Activated CD8-positive, alpha-beta T cell treated with anti-CD3 and anti-CD28 coated beads, Interleukin-2, amount 10 ng/mL, durations not matched to agents 7 days and 5 days (primary cell): ENCODE measurements at places on chromosomes 2 and 18. TPM values are rescaled to one million over a fixed set of nuclear protein-coding genes. Genes with fewer than 3 reads are reported as not detected.

The ADD2 gene
- 12.8 TPM for total RNA-seq

GRCh38 chr2:10828346-10828745 lies 15.8 kb upstream of the PDIA6 start:
- H3K4me1 ChIP-seq: peaks cover 5% of the 10 kb centered on the region
- no peaks in the 10 kb centered on the region for H3K36me3 ChIP-seq
- no peak overlapping the region for H3K4me3 ChIP-seq
- no peak overlapping the region for H3K27ac ChIP-seq

- H3K27ac ChIP-seq: no peak overlapping the region
- peaks cover 33% of the 10 kb centered on the region for H3K4me1 ChIP-seq
- no peak for DNase-seq
- peaks cover 12% of the 10 kb centered on the region for H3K27me3 ChIP-seq
- H3K36me3 ChIP-seq: peaks cover 2% of the 10 kb centered on the region
These were observed 11.5 kb upstream of the SLC11A1 start for GRCh38 chr2:218370410-218371063.

GRCh38 chr18:74447404-74448152 lies 9.5 kb downstream of the DIPK1C start:
- no peak overlapping the region for H3K27ac ChIP-seq
- DNase-seq: no peak
- H3K27me3 ChIP-seq: peaks cover 16% of the 10 kb centered on the region
- H3K36me3 ChIP-seq: no peaks in the 10 kb centered on the region
- peaks cover 4% of the 10 kb centered on the region for H3K4me1 ChIP-seq

GRCh38 chr18:6943143-6943542 lies 174.5 kb downstream of the LAMA1 start:
- H3K27me3 ChIP-seq: no peaks in the 10 kb centered on the region
- no peaks in the 10 kb centered on the region for H3K36me3 ChIP-seq
- no peak for DNase-seq
- H3K4me3 ChIP-seq: no peak overlapping the region
- H3K27ac ChIP-seq: no peak overlapping the region

The CRYGC gene
- total RNA-seq: not detected

GRCh38 chr18:74230922-74231714 lies 60.6 kb downstream of the CYB5A start:
- peaks cover 2% of the 10 kb centered on the region for H3K27me3 ChIP-seq
- no peak for DNase-seq
- no peak overlapping the region for H3K4me3 ChIP-seq

The UPP2 gene
- total RNA-seq: not detected

DNA sequence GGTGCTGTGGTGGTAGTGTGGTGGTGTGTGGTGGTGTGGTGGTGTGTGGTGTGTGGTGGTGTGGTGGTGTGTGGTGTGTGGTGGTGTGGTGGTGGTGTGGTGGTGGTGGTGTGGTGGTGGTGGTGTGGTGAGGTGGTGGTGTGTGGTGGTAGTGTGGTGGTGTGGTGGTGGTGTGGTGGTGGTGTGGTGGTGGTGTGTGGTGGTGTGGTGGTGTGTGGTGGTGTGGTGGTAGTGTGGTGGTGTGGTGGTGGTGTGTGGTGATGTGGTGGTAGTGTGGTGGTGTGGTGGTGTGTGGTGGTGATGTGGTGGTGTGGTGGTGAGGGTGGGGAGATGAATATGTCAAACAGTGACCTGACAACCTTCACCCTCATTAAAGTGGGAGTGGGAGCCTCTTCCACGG lies 55.6 kb upstream of the DLGAP1 start:
- DNase-seq: no peak
- H3K27me3 ChIP-seq: no peaks in the 10 kb centered on the region
- no peak overlapping the region for H3K4me3 ChIP-seq
- peaks cover 4% of the 10 kb centered on the region for H3K36me3 ChIP-seq
- peak overlapping the region; percentile 79 for H3K27ac ChIP-seq
- H3K4me1 ChIP-seq: no peaks in the 10 kb centered on the region

GRCh38 chr2:168561991-168562390 lies 105.9 kb downstream of the CERS6 start:
- H3K4me3 ChIP-seq: no peak overlapping the region
- no peaks in the 10 kb centered on the region for H3K27me3 ChIP-seq
- H3K27ac ChIP-seq: no peak overlapping the region
- H3K4me1 ChIP-seq: peaks cover 13% of the 10 kb centered on the region
- no peak for DNase-seq

DNA sequence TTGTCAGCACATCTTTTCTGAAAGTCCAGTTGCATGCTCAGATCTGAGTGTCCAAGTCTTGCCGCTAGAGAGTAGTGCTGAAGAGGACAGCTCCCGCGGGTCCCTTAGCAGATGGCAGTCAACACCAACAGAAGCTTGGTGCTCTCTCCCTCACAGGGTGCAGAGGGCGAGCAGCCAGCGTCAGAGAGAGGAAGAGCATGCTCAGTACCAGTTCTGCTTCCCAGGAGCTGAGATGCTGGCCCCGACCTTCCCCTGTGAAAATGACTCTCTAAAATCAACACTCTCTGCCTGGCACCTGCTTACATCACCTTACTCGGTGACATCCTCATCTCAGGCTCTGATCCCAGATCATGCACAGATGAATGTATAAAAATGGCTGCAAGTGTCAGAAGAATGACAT lies 86.0 kb upstream of the TWIST2 start:
- H3K4me1 ChIP-seq: no peaks in the 10 kb centered on the region
- H3K27ac ChIP-seq: no peak overlapping the region
- no peak overlapping the region for H3K4me3 ChIP-seq
- H3K27me3 ChIP-seq: peaks cover 5% of the 10 kb centered on the region
- peak; percentile 23 for DNase-seq

DNA sequence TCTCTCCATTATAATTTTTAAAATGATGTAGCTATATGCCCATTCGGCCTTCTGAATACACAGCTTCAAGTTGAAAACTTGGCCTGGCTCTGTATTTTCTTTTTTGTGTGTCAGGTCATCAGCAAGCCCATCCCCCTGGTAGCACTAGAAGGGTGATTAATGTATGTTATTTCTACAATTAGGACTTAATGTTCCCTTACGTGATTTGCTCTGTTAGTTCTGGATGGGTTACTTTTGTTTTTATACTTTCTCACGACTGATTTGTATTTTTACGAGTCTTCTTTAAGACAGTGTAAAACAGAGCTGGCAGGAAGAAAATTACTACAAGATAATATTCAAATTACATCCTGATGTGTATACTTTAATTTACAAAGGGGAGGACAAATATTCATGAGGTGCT lies 88.4 kb upstream of the RGPD4 start:
- no peaks in the 10 kb centered on the region for H3K4me1 ChIP-seq
- no peak for DNase-seq
- no peak overlapping the region for H3K27ac ChIP-seq
- H3K27me3 ChIP-seq: no peaks in the 10 kb centered on the region
- H3K36me3 ChIP-seq: no peaks in the 10 kb centered on the region

DNA sequence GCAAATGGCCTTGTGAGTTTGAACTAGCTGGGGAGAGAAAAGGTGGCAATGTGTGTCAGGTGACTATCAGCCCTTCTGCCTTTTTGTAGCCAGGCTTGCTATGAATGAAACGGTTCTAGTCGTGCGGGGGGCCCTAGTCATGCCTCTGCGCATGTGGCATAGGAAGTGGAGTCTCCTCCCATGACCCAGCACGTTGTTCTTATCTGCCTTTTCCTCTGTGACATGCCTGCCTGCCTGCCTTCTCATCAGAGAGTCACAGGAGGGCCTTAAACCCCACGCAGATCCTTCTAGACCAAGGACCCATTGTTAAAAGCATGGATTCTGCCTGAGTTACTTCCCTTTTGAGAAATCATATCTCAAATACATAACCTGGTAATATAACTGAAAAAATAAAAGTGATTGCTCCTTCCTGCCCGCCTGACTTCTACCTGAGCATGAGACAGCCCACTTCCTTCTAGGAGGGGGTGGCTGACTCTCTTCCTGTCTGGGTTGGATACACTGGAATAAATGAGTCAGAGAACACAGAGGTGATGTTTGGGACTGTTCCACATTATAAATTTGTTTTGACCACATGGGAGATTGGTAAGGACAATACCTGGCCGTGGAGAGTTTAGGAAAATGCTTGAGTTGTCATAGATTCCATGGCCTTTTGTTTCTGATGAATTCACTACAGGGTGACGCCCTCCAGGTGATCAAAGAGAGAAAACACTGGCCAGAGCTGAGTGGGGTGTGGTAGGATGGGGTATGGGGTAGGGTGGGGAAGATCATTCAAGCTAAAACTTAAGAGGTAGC lies 49.8 kb downstream of the FBLN7 start:
- H3K36me3 ChIP-seq: peaks cover 7% of the 10 kb centered on the region
- no peaks in the 10 kb centered on the region for H3K27me3 ChIP-seq
- peak; percentile 88 for DNase-seq
- peak overlapping the region; percentile 31 for H3K4me3 ChIP-seq

The EGR4 gene
- not detected for total RNA-seq

- no peak for DNase-seq
- no peak overlapping the region for H3K27ac ChIP-seq
- peaks cover 4% of the 10 kb centered on the region for H3K27me3 ChIP-seq
- H3K4me3 ChIP-seq: no peak overlapping the region
- no peaks in the 10 kb centered on the region for H3K36me3 ChIP-seq
These were observed 324.0 kb downstream of the IRS1 start for GRCh38 chr2:226475650-226476049.

DNA sequence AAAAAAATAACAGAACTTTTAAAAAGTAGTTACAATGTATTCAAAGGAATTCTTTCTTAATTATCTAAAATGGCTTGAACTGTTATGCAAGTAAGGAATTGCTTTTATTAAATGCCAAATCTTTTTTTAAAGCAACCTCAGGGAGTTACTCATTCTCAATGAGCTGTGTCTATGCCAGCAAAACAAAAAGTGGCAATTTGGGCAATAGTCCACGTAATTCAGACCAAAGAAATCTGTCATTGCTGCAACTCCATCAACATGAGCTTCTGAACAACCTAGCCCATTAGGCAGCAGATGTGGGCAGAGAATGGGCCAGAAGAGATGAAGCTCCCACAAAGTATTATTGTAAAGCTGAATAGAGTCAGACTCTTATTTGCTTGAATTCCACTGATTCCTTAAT lies 118.4 kb downstream of the ALK start:
- H3K27ac ChIP-seq: no peak overlapping the region
- no peak for DNase-seq
- H3K4me1 ChIP-seq: no peaks in the 10 kb centered on the region
- H3K4me3 ChIP-seq: no peak overlapping the region

GRCh38 chr2:24160761-24161160 lies 14.1 kb upstream of the FAM228A start:
- no peak for DNase-seq
- no peak overlapping the region for H3K4me3 ChIP-seq
- H3K36me3 ChIP-seq: no peaks in the 10 kb centered on the region

DNA sequence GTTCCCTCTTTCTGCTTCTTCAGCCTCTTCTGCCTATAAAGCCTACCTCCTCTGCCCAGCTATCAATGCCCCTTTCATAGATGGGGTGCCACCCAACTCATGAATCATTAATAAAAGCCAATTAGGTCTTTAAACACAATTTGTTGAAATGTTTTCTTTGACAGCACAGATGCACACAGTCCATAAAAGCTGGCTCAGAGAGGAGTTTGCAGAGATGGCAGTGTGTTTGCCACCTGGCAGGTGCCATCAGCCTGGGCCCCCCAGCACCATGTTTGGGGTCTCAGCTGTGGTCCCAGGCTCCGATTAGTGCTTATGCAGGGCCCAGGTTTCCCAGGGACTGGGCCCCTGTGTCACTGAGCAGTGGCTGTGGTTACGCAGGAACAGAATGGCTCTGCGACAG lies 7.9 kb upstream of the MC2R start:
- no peak for DNase-seq
- no peaks in the 10 kb centered on the region for H3K36me3 ChIP-seq

GRCh38 chr2:102391565-102391964 lies 31.4 kb upstream of the IL18RAP start:
- H3K36me3 ChIP-seq: peaks cover 65% of the 10 kb centered on the region
- H3K27me3 ChIP-seq: no peaks in the 10 kb centered on the region
- no peak overlapping the region for H3K27ac ChIP-seq
- H3K4me3 ChIP-seq: no peak overlapping the region
- peaks cover 9% of the 10 kb centered on the region for H3K4me1 ChIP-seq
- no peak for DNase-seq

DNA sequence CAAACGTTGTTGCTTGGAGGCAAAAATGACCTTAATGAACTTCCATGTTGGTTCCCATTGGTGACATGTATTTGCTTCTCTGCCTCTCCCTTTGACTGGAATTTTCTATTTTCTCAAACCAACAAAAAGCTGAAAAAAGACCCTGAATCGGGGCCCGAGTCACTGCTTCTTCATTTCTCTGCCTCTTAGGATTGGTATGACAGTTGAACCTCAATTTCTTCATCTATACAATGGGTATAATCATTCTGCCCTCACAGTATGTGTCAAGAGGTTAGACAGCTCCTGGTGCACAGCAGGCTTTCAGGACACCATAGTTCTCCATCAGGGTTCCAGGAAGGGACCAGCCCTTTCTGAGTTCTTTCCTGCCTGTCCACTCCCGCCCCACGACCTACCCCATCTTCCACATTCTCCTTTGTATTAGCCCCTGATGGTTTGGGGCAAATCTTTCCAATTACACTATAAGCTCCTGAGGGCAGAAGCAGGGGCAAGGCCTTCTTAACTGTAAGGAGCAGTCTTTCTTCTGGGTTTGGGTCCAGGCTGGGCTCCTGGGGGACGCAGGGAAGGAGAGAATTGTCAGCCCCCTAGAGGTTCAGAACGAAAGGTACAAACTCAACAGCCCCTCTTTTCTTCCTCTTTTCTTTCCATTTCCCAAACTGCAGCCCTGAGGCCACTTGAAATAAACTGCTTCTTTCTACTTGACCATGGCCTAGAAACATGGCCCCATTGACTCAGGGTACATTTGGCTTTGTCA lies 6.3 kb upstream of the PKDCC start:
- DNase-seq: no peak
- H3K4me1 ChIP-seq: no peaks in the 10 kb centered on the region
- no peak overlapping the region for H3K27ac ChIP-seq
- peaks cover 42% of the 10 kb centered on the region for H3K27me3 ChIP-seq
- no peaks in the 10 kb centered on the region for H3K36me3 ChIP-seq
- H3K4me3 ChIP-seq: no peak overlapping the region

DNA sequence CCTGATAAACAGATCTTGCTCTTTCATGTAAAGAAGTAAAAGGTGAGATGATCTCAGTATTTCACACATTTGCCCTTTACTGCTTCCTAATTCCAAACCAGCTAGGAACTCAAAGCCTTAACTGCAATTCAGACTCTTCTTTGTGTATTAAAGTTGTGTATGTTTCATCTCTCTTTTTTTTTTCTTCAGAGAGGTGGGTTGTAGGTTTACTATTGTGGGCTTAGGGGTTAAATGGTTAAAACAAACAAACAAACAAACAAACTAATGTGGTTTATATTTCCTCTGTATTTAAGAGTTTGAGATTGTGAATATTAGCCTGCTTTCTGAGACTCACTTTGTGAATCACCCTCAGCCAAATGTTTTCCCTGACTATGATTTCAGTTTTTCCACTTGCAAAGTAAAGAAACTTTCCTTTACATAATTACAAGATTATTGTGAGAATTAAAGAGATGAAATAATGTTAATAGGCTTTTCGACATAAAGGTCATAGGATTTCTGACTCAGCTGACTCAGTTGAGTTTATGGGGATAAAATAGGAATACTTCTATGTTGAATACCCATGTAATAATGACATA lies 2.8 kb downstream of the GULP1 start:
- H3K36me3 ChIP-seq: no peaks in the 10 kb centered on the region
- no peak overlapping the region for H3K4me3 ChIP-seq
- no peak overlapping the region for H3K27ac ChIP-seq
- H3K4me1 ChIP-seq: peaks cover 14% of the 10 kb centered on the region
